ENCODE measurements at places on chromosomes 1 and 21.

DNA sequence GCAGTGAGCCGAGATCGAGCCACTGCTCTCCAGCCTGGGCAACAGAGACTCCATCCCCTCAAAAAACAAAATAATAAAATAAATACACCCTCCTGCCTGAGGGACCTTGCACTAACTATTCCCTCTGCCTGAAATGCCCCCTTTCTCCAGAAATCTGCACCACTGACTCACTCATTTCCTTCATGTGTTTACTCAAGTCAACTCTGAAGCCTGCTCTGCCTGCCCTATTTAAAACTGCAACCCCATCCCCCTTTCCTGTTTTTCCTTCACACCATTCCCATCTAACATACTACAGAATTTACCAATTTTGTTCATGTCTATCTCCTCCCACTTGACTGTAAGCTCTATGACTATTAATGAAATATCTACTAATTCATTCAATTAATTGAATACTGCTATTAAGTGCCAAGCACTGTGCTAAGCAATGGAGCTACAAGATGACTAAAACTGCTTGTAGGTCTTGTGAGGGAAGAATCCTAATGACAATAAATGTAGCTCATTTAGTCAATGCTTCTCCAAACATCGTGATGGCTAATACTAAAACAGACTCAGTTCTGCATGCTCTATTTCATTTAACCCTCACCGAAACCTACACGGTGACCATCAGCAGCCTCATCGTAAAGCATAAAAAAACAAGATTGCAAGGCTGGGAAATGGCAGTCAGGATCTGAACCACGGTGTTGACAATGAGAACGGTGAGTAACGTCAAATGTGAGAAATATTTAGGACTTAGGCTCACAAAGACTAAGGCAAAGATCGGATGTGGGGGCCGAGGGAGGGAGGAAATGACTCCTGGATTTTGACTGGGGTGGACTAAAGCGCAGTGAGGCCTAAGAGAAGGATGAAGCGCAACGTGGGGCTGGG is 749 bp upstream of the TMEM39B start:
- peak; percentile 21 for DNase-seq

- DNase-seq, result no peak
Measured at GRCh38 chr21:21664871-21665270, 666.7 kb downstream of the NCAM2 start.

- peak; percentile 13 for DNase-seq
Measured at GRCh38 chr1:32876341-32877210, 5.9 kb upstream of the FNDC5 start.

- peak; percentile 50 for DNase-seq
Measured at GRCh38 chr1:87869567-87869966, 540.9 kb downstream of the LMO4 start.

DNA sequence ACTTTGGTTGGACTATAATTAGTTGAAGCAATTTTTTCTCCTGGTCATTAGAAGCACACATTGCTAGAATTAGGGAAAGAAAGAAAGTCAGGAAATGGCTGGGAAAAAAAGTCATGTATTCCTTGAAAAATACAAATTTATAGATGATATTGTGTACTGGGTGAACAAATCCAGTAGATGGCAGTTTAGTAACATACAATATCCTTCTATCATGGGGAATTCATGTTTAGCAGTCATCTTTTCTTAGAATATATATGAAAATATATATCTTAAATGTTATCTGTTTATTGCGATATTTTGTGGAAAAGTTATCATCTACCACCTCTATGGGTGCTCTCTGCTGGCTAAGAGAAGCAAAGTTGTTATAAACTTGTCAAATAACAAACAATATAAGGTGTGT is 13.1 kb upstream of the ZRANB2 start:
- DNase-seq, result peak; percentile 14

GRCh38 chr1:110243146-110243545 is 33.0 kb downstream of the KCNC4 start:
- no peak for DNase-seq

DNA sequence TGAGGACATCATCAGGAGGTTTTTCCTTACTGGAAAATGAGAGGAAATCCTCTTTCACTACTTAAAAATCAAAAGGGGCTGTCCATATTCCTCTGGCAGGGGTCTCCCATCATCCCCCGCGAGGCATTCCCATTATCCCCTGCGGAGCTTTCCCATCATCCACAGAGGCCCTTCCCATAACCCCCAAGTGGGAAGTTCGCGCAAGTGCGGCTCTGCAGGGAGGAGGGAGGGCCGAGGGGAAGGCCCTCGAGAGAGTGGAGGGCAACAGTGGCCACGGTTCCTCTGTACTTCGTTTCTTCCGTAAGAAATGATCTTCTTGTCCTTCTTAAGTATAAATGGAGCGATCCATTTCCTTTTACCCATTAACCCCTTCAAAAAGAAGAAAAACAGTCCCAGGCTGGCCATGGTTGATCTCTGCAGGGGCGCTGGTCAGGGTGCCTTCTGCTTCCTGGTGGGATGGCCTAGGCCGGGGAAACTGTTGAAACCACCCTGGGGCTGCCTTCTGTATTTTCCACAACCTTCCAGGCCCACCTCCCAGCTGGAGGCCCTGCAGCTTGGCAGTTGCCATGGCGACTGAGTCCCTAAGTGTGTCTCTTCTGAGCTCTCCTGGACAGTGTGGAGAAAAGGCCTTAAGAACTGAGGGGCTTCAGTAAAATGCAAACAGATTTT is 3.6 kb upstream of the RSPH1 start:
- DNase-seq, result no peak

DNA sequence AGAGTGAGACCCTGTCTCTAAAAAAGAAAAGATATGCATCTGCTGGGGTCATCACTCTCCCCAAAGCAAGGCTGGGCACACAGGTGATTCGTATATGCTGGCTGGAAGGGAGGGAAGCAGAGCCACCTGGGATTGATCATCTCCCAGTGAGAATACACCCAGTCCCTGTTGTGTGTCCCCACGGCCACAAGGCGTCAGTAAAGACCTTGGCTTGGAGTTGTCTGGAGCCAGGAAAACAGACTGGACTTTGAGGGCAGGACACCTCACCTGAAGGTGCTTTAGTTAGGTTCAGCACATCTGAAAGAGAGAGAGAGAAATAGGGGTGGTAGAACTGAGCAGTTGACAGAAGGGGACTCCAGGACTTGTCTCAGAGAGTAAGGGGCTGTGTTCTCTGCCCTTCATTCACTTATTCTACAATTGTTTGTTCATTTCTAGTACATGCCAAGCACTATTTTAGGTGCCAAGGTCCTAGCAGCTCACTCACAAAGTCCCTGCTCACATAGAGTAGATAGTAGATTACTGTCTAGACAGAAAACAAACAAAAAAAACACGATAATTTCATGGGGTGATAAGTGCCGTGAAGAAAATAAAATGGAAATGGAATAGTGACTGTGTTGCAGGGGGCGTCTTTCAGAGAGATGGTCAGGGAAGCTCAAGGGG is 13.5 kb downstream of the CITED4 start:
- peak; percentile 56 for DNase-seq

- no peak for DNase-seq
Measured at GRCh38 chr1:32114420-32114819, 6.6 kb downstream of the KPNA6 start.

DNA sequence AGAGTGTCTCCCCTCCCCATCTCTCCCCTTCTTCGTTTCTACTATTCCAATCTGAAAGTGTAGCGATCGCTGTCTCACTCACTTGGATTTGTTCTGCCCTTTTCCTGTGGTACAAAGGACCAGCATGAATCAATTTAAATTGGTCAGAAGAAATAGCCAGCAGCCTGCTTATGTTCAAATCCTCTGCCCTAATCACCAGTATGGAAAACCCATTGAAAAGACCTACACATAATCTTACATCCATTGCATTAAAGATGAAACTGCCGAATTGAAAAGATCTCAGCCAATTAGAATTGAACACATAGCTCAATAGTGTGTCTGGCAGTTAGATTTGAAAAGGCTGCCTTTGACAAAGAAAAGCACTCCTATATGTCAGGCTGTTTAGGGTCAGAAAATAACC is 122.6 kb downstream of the TNNI3K start:
- no peak for DNase-seq

GRCh38 chr1:39262802-39263201 is 58.3 kb downstream of the MACF1 start:
- no peak for DNase-seq

DNA sequence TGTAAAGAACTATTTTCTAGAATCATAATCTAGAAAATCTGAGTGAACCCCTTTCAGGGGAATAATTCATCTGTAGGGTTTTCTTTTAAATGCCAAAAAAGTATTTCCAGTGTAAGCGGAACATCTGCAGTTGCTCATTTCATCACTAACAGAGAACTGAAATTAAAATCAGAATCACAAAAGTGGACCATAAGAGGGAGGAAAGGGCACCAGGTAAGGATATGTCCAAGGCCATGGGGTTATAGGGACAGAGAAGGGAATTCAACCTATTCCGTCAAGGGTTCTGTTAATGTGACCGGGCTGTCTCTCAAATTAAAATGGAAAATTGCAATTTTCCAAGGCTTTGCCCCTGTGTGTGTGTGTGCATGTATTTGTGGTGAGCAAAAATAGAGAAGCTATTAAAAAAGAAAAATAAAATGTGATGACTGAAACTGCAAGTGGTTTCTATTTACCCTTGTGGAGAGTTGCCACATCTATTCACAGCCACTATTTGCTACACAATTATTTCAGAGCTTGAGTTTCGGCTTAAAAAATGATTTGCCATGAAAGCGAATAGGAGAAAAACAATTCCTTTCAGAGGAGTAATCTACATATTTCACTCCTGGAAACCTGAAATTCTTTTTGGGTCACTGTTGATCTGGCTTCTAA is 53.1 kb downstream of the APP start:
- DNase-seq, result no peak

DNA sequence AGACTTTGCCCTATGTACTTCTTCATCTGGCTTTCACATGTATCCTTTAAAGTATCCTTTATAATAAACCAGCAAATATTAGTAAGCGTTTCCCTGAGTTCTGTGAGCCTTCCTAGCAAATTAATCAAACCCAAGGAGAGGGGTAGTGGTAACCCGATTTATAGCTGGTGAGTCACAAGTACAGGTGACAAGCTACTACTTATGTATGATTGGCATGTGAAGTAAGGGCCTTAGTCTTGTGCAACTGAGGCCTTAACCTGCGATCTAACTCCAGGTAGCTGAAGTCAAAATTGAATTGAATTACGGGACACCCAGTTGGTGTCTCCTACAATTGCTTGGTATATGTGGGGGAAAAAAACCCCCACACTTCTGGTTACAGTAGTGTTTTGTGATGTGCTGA is 26.0 kb downstream of the SLC16A1 start:
- no peak for DNase-seq

- DNase-seq, result peak; percentile 63
Measured at GRCh38 chr1:154353460-154353904, 28.2 kb downstream of the ATP8B2 start.

DNA sequence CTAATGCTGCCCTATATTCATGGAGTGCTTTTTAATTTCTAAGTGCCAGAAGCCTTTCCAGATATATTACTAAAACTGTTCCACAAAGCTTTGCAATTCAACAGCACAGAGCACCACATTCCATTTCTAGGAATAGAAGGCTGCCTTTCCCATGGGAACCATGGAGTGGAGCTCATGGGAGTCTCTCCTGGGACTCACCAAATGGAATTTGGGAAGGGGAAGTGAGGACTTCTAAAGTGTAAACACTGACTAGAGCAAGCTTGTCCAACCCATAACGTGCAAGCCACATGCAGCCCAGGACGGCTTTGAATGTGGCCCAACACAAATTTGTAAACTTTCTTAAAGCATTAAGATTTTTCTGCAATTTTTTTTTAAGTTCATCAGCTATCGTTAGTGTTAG is 190.4 kb upstream of the TNR start:
- DNase-seq, result peak; percentile 29

- DNase-seq, result no peak
Measured at GRCh38 chr1:89627596-89627962, 5.3 kb upstream of the LRRC8C start.

DNA sequence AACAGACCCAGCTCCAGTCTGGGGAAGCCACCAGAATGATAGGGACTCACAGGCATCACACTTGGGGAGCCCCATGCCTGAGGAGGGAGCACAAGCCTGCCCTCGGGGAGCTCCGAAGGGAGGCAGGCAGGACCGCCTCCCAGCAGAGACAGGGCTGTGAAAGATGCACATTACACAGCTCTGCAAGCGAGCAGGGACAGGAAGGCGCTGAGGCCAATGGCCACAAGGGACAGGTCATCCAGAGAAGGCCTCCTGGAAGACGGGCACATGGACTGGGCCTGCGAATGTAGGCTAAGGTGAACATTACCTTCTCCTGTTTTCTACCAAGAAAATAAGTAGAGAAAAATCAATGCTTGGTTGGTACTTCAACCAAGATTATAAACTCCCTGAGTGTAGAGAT is 4.2 kb downstream of the NPR1 start:
- no peak for DNase-seq

GRCh38 chr21:14720237-14720636 is 174.1 kb upstream of the SAMSN1 start:
- no peak for DNase-seq

GRCh38 chr1:43121256-43121900 is 50.7 kb downstream of the EBNA1BP2 start:
- no peak for DNase-seq

GRCh38 chr1:91397605-91398004 is 7.0 kb downstream of the HFM1 start:
- DNase-seq, result no peak

DNA sequence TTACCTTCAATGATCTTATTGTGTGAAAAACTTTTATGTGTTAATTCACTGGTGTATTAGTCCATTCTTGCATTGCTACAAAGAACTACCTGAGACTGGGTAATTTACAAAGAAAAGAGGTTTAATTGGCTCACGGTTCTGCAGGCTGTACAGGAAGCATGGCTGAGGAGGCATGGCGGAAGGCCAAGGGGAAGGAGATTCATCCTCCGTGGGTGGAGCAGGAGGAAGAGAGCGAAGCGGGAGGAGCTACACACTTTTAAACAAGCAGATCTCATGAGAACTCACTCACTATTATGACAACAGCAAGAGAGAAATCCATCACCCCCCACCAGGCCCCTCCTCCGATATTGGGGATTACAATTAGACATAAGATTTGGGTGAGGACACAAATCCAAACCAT is 44.2 kb upstream of the RGS7 start:
- DNase-seq, result no peak

- peak; percentile 24 for DNase-seq
Measured at GRCh38 chr1:36486439-36487335, 4.0 kb upstream of the CSF3R start.

DNA sequence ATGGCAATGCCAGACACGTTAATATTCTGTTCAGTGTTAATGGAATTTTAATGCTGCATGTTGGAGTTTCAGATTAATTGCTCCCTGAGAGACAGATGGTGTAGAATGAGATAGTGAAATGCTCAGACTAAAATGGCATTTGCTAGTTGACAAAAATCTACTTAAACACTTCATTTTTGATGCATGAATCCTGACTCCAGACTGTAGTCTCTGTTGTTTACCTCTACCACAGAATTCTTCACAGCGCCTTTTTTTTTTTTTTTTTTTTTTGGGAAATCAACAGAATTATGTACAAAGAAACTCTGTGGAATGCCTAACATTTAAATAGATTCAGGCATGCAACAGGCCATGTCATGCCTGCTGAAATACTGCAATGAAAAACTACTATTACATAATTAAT is 111.3 kb downstream of the PLPPR5 start:
- DNase-seq, result no peak
